Activated CD4-positive, alpha-beta T cell treated with anti-CD3 and anti-CD28 coated beads, Interleukin-2, amount 50 U/mL, for 24 hours (primary cell): ENCODE measurements at places on chromosomes 2 and 18.

- peak; percentile 66 for DNase-seq
Observed at GRCh38 chr2:237421542-237422116, 7.7 kb upstream of the COL6A3 start.

- no peak for DNase-seq
Observed at GRCh38 chr2:172698041-172698863, 37.4 kb upstream of the RAPGEF4 start.

- DNase-seq = no peak
Observed at GRCh38 chr2:1717113-1717512, 27.2 kb downstream of the PXDN start.

DNA sequence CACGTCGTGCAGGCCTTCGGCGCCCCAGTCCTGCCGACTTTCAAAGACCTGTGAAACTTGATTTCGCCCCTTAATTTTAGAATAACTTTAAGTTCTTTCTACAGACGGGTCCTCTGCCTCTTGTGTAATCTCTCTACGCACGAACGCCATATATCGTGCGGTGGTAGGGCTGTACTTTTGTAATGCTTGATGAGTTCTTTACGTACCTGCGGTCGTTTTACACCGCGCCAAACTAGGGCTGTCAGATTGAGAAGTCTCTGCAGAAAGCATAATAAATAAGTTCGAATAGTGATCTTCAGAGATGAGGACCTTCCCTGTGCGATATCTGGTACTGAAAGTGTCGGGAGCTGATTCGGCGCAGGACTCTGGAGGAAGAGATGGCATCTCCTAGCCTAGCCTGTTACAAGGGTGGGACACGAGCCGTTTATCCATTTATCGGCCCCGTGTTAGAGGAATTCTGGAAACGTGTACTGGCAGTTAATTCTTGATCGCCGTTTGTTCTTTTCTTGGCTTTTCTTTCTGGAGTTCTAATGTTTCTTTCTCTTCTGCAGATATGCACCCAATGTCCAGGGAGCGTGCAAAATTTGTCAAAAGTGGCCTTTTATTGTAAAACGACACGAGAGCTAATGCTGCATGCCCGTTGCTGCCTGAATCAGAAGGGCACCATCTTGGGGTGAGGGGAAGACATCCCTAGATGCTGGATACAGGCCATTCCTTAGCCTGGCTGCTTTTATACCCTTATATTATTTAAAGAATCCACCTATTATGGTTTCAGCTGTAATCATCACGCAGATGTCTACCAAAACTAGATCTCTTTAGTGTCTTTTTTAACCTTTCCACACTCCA, 781 bp upstream of the SLC5A6 start:
- peak; percentile 9 for DNase-seq

- DNase-seq = no peak
Observed at GRCh38 chr2:66445076-66445924, 10.4 kb downstream of the MEIS1 start.

- no peak for DNase-seq
Observed at GRCh38 chr2:203399031-203399430, 70.8 kb downstream of the ABI2 start.

DNA sequence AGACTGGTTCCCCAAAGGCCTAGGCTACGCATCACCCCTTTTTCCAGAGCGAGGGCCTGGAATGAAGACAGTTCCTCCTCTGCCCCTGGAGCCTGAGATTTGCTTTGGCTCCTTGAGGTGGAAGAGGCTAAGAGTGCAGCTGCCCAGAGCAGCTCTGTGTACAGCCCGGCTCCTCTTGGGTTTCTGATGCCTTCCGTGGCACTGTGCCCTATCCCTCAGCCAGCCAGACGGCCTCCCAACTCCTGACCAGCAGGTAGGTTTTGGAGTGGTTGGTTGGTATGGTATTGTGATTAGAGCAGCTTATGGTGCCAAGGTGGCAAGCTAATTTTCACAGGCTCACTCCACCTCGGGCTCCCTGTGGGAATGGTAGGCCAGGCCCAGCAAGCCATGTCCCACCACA, 112.2 kb downstream of the TANC1 start:
- no peak for DNase-seq

- DNase-seq = no peak
Observed at GRCh38 chr2:44542520-44542919, 180.8 kb downstream of the CAMKMT start.

- no peak for DNase-seq
Observed at GRCh38 chr2:136051725-136052048, 66.3 kb upstream of the DARS1 start.

- no peak for DNase-seq
Observed at GRCh38 chr18:44041553-44041952, 639.1 kb upstream of the SETBP1 start.

DNA sequence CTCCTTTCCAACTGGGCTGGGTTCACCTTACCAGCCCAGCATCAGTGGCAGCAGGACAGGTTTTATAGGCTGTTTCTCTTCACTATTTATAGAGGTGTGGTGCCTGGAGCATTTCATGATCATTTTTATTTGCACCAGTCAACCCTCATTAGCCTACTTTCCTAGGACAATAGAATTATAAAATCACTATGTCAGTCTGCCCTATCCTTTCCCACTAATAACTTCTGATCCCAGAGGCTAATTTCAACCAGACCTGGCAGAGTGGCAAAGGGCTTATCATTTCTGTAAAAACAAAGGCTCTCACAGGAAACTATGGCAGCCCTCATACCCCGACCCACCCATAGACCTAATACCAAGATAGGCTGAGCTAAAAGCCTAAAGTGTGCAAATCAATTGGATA, 243.5 kb upstream of the TMEFF2 start:
- DNase-seq = no peak

DNA sequence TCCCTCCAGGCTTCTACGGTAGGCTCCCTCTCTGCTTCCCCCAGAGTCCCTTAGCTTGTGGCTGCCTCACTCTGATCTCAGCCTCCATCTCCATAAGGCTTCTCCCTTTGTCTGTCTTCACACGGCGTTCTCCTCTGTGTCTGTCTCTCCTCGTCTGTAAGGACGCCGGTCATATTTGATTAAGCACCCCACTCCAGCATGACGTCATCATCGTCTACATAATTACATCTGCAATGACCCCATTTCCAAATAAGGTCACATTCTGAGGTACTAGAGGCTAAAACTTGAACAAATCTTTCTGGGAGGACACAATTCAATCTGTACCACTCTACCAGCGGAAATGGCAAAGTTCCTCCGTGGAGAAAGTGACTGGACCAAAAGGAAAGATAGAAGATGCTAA, 8.3 kb upstream of the COL6A3 start:
- no peak for DNase-seq

DNA sequence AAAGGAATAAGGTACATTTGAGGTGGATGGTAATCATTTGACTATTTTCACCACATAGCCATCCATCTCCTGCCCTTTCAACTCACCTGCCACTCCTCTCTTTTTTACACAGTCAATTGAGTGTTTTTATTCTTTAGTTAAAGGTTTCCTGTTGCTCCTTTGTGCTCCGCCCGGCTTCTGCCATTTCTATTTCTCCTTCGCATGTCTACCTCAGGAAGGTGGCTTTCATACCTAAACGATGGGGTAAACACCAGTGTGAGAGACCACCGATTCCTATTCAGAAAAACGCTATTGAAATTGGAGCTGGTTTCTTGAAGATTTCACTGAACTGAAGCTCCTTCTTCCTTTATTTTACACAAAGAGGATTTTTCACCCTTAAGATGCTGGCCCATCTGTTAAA, 1628.0 kb upstream of the PIK3C3 start:
- DNase-seq = no peak

DNA sequence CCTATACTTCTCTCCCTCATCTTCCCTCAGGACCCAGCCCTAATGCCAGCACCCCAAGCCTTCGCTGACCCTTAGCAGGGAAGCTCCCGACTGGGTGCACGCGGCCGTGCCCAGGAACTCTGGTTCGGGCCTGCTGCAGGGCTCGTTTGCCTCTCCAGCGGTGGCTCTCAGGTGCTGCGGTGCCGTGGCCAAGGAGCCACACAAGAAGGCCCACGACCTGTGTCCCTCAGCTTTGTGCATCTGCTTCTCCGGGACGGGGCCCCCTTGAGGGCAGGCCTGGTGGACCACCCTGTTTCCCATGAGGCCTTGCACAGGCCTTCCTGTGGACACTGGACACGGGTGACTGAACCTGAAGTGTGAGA, 17.7 kb downstream of the BOK start:
- no peak for DNase-seq

DNA sequence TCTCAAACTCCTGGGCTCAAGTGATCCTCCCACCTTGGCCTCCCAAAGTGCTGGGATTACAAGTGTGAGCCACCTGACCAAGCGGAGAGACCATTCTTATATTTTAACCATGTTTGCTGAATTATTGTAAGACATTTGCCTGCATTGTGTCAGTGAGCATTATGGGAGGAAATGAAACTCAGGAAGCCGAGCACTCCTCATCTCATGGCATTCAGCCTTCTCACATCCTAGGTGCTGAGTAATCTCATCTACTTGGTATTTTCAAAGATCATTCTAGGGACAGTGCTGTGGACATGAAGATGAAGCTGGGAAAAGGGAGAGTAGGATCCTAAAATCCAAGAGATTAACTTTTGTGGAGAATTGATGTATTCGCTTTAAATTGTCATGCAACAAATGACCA, 66.1 kb downstream of the NAPG start:
- no peak for DNase-seq

DNA sequence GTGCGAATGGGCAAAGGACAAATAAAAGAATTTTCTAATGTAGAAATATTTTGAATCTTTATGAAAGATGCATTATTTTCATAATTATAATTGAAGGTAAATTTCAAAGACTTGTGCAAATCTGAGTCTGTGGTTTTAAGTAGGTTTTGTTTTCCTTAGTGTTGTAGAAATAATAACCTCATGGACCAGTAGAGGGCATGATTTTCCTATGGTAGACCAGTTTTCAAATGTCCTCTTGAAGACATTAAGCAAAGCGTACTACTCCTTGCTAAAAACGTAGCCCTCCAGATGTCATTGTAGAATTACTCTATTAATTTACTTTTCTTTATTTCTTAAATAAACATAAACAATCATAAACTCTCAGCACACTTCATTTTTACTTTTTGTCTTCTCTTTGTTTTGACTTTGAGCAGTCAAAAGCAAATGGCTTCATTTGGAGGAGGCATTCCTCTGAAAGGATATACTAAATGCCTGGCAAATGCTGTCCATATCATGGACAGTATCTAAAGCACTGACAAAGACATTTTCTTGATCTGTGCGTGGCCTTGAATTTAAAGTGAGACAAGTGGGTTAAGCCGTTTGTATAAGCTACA, 85.8 kb upstream of the FAM237A start:
- DNase-seq = no peak

DNA sequence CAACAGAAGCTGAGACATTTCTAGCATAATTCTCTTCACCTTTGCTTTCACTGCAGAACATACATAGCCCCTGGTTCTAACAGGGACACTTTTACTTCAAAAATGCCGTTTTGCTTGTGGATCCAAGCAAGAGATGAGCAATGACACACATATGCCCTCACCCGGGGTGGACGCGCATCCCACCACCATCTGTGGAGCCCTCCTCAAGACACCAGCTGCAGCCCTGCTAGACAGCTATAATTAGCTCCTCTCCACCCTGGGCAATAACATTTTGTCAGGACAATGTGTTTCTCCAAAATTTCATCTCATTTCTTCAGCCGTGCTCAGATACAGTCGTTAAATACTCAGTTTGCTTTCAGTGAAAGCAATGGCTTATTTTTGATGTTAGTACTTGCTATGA, 368.7 kb upstream of the RAB6C start:
- DNase-seq = no peak

GRCh38 chr2:149038442-149039212, at the start of gene LYPD6B:
Gene LYPD6B (plus strand): TSS chr2:149038699. CDS start chr2:149130949, 92,250 bp downstream.
- no peak for DNase-seq
